ENCODE measurements at places on chromosomes 7 and 10.
A peak's percentile ranks its signal among the peaks of the same experiment; 100 is the strongest.

DNA sequence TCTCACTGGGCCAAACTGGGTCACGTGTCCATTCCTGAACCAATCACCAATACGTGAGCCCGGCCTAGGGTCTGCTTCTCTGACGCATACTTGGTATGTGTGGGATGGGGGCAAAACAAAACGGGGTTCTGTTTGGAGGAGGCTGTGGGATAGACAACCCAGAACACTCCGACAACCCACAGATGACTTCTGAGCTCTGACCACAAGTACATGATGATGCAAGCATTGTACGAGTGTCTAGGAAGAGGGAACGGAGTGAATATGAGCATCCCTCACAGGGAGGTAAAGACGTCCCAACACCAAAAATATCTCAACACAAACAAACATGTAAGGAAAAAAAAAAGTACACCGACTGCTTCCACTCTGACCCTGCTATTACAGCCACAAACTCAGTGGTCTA, 5.6 kb downstream of the DAGLB start:
- no peak for DNase-seq

DNA sequence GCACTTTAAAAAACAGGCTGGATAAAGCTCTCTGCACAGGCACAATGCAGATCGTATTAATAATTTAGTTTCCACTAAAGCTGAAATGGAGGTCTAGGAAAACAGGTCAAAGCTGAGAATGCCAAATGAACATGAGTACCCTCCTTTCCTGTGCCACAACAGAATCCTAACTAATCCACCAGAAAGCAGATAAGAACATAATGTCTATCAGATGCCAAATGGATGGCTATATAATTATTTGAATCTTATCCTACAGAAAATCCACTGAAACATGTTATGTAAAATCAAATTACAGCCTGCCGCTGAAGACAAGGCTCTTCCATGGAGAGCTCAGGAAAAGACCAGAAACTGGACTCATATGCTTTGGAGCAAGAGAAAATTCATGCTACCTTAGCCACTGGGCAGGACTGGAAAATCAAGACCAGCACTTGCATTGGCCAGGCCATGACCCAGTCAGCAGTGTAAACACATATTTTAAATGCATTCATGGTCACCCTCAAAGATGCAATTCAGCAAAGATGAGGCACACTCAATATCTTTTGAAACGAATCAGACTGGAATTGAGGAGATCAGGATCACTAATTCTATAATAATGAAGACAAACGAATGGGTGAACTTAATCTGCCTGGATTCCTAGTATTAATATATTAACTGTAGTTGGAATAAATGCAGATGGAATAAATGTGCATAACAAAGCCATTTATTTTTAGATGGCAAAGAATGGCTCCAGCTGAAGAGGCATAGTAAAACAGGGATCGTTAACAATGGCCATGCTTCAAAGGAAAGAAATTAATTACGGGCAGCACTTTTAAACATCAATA, 13.2 kb downstream of the ANK3 start:
- no peak for DNase-seq

- DNase-seq, result no peak
Measured at GRCh38 chr10:73209705-73210104, 37.4 kb downstream of the DNAJC9 start.

- DNase-seq, result no peak
Measured at GRCh38 chr7:47739891-47740290, 158.0 kb upstream of the TNS3 start.

DNA sequence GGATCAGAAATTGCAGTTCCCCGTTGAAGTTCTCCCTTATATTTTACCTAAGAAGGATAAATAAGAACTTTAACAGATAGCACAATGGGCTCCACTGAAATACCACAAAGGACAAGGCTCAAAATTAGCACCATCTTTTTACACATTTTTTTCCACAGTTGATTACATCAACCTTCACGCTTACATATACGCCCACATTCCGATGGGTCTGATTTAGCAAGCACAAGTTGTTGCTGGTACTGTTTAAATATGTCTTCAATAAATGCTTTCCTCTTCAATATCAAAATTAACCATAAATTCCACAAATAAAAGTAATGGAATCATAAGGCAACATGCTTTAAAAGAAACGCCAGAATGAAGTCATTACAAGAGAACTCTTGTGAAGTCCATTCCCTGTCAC, 79.5 kb downstream of the NEBL start:
- DNase-seq, result no peak

DNA sequence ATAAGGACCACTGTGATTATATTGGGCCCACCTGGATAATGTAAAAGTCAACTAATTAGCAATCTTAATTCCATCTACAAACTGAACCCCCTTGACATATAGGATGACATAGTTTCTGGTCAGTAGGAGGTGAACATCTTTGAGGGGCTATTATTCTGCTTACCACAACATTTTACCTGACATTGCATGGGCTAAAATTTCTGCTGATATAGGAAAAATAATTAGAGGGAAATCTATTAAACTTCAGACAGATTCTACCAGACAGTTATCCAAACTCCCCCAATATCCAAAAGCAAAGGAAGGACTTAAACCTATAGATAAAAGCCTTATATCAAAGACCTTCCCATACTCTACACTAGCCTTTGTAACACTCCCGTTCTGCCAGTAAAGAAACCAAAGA, 443.6 kb downstream of the GRM8 start:
- DNase-seq, result no peak

GRCh38 chr7:47539398-47540052, 42.4 kb downstream of the TNS3 start:
- DNase-seq, result no peak

DNA sequence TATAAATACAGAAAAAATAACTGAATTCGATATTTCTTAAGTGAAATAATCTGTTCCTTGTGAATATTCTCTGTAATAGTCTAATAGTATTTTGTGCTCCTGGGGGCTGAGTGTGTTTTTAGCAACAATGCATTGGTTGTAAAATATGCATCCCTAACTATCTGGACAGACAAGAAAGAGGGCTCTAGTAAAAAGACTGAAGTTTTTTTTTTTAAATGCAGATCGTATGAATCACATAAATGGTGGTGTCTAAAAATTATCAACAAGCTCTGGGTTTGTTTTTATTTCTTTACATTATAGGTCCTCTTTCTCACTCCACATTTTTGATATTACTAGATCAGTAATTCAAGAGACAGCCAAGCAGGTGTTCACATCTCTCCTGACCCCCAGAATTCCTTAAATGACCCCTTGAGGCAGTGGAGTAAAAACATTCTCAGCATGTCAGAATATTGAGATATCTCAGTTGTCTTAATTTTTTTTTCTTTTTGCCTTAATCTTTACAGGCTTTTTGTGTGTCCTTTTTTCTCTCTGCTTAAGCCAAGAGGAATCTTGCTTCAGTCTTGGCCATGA, 18.2 kb downstream of the ARID5B start:
- no peak for DNase-seq

GRCh38 chr7:33892945-33893344, 12.4 kb upstream of the BMPER start:
- DNase-seq, result no peak

DNA sequence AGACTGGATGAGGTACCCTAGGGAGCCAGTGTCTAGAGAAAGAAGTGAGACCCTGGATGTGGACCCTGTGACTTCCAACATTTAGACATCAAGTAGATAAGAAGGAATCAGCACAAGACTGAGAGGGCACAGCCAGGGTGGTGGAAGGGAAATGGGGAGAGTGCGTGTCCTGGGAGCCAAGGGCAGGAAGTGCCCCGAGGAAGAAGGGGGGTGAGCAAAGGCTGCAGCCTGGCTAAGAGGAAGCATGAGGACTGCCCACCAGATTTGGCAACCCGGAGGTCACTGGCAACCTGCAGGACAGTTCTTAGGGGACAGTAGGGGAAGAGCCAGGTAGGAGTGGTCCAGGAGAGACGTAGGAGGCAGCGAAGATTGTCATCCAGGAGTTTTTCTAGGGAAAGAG, 14.8 kb downstream of the COL13A1 start:
- no peak for DNase-seq

DNA sequence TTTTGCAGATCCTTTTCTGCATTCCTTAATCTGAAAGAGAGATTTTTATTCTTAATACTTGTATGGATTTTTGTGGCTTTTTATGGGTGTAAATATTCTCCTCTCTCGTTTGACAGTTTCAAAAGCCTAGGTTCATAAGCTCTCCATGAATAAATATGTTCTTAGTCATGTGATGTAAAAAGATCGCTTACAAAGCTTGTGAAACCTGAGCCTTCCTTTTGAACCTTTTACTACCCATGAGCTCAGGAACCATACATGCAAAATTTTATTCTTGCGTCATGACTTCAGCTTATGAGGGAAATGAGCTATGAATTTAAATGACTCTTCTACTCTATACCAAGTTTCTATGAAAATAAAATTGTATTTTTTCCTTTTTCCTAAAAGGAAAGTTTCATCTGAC, 98.7 kb downstream of the POLL start:
- no peak for DNase-seq

DNA sequence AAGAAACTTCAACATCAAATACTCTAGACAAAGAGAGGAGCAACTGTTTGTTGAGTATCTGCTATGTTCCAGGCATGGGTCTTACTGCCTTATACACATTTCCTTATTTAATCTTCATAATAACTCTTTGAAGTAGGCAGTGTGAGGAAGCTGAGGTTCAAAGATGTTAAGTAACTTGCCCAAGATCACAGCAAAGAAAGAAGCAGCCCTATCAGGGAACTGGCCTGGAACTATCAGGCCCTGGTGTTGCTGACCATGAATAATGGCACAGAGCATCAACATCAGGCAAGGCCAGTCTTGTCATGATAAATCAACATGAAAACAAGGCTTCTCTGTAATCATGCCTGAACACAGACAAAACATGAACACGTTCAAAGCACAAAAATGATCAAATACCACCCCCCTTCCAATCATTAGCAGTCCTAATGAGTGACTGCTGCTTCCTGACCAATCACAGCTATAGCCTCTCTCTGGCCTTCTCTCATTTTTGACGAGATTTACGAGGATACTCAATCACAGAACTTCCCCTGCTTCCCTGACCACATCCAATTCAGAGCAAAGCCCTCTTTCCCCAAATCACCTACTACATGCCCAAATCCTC, 2.3 kb downstream of the GSDME start:
- no peak for DNase-seq

GRCh38 chr10:113326160-113327111, 226.4 kb upstream of the HABP2 start:
- no peak for DNase-seq

DNA sequence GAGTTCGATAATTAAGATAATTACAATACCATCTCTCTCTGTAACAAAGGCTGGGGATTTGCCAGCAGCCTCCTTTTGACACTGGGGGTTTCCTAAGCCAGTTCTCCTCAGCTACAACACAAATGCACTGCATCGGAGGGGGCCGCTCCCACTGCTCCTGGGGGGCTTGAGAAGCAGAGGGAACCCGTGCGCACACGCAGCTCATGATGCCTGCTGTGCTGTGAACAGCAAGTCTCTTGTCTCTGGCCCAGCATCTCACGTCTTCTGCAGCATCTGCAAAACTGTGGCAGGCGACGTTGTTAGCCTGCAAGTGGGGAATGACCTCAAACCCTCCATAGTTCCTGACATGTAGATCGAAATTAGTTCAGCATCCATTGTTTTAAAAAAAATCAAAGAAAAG, 5.5 kb downstream of the VIPR2 start:
- peak; percentile 3 for DNase-seq

DNA sequence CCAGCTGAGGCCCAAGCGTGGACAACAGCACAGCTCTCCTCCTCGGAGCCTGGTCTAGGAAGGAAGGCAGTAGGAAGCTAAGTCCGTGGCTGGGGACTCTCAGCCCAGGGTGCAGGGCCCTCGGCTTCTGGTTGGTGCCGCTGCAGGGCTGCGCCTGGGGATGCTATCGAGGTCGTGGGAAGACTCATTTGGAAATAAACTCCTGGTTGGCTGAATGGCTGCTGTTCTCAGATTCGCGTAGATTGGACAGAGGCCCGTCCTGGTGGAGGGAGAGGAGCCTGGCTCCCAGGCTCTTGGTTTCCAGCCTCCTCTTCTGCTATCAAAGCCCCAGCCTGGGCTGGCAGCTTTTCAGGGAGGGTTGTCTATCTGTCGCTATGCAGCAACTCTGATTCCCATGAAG, 152.6 kb upstream of the FZD8 start:
- DNase-seq, result no peak

- DNase-seq, result no peak
Measured at GRCh38 chr7:115546790-115547189, 483.8 kb downstream of the TFEC start.

GRCh38 chr10:121800146-121800545, 127.7 kb downstream of the ATE1 start:
- DNase-seq, result no peak

DNA sequence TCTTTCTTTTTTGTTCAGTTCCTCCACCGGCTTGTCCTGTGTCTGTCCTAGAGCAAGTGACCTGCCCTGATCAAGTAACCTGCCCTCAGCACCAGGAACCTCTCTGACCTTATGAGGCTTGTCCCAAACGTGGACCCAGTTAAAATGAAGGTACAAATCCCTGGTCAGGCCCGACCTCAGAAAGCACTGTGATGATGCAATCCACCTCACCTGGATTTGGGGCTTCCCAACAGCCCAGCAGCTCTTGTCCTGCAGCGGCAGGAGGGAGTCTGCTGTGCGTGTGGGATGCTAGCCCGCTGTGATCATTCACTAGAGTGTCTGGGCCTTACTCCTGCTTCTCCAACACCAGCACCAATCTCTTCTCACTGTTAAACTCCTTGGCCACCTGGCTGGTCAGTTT, 11.2 kb downstream of the COL17A1 start:
- no peak for DNase-seq

- DNase-seq, result no peak
Measured at GRCh38 chr10:117222976-117223692, 17.8 kb upstream of the SLC18A2 start.

- DNase-seq, result no peak
Measured at GRCh38 chr10:22573820-22574569, 140.4 kb downstream of the PIP4K2A start.

- peak; percentile 41 for DNase-seq
Measured at GRCh38 chr10:29746080-29746797, 111.5 kb upstream of the SVIL start.

- no peak for DNase-seq
Measured at GRCh38 chr7:99140813-99141212, 3.1 kb downstream of the SMURF1 start.

Measured in femur (tissue), 1 donor.